ENCODE measurements at places on chromosomes 11 and 22.

GRCh38 chr22:50169181-50169759, 1.3 kb upstream of the PANX2 start:
- DNase-seq: no peak

DNA sequence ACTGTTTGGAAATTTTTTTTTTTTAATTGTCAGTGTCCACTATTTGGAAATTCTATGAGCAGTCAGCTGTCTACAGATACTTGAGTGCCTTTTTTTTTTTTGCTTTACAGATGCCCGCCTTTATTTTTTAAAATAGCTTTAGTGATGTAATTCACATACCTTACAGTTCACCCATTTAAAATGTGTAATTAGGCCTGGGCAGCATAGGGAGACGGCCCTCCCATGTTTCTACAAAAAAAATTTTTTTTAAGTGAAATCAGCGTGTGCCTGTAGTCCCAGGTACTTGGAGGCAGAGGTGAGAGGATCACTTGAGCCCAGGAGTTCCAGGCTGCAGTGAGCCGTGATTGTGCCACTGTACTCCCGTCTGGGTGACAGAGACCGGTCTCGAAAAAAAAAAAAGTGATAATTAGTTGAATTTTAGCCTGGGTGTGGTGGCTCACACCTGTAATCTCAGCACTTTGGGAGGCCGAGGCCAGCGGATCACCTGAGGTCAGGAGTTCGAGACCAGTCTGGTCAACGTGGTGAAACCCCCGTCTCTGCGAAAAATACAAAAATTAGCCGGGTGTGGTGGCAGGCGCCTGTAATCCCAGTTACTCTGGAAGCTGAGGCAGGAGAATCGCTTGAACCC, 1.5 kb downstream of the ZNF143 start:
- no peak for DNase-seq

- DNase-seq: no peak
Observed at GRCh38 chr11:36265793-36266628, 23.2 kb downstream of the COMMD9 start.

GRCh38 chr11:130522284-130522961, 74.0 kb downstream of the ADAMTS15 start:
- DNase-seq: no peak

GRCh38 chr11:116879800-116880625, 42.6 kb upstream of the APOA1 start:
- no peak for DNase-seq

DNA sequence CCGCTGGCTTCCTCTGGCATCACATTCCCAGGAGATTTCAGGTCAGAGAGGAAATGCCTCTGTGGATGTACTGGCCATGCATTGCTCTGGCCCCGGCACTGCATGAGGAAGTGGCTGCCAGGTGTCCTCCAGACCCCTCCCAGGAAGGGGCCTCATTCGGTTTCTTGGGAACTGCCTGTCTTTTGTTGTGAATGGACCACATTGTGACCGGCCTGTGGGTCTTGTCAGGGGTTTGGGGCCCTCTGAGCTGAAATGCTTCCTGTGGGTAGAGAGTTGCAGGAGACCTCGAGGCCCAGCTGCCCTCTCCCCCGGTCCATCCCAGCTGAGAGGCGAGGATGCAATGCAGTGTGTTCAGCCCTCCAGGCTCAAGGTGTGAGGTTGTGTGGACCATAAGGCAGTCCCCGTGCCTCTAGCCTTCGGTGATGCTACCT, 18.8 kb upstream of the ST3GAL4 start:
- no peak for DNase-seq

DNA sequence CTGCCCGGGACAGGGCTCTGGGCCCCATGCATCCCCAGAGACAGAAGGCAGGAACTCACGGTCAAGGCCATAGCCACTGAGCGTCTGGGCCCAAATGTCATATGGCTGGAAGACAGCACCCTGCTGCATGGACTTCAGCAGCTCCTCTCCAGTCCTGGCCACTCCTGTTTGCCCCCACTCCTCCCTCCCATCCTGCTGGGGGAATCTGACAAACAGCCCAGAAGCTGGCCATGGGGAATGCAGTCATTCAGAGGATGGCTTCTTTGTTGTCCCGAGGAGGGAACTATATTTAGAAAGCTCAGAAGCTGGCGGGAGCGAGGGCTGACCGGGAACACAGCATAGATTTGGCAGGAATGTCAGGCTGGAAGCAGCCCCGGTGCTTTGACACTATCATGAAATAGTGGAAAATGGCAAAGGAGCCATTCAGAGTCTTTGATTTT, 35.0 kb downstream of the DKK3 start:
- DNase-seq: peak; percentile 99

- peak; percentile 73 for DNase-seq
Observed at GRCh38 chr11:119615003-119615881, 113.8 kb downstream of the NECTIN1 start.

DNA sequence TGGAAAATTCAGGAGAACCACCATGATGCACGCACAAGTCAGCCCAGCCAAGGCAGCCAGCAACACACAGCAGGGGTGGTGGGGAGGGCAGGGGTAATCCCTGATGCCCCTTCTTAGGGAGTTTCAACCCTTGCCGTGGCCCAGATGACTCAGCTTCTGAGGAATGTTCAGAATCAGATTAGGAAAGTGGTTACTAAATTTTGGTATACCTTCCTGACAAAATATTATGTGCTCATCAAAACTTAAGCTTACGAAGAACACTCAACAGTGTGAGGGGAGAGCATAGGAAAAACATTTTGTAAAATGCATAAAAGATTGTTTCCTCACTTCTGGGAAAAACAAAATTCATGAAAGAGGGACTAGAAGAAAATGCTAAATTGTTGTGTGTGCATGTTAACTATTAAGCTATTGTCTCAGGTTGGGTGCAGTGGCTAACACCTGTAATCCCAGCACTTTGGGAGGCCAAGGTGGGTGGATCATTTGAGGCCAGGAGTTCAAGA, 32.1 kb downstream of the SERPIND1 start:
- DNase-seq: no peak

GRCh38 chr11:123195188-123196059, at the start of gene CLMP:
TSS of gene CLMP (minus strand) at chr11:123195248. CDS start at chr11:123194940, 308 bp downstream.
- DNase-seq: no peak

DNA sequence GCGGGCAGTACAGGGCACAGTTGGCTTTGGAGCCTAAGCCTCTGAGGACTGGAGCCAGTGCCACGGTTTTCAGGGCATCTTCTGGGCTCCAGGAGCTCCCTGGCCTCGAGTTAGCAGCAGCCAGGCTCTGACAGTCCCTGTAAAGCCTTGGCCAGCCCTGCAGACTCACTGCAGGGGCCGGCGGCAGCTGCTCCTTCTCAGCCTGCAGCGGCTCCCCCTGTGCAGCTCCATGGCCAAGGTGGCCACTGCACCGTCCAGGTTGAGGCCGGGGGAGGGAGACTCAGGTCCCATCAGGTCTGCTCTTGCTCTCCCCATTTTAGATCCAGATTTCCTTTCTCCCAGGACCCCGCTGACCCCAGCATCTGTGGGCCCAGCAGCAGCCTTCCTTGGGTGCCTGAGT, 1461.1 kb downstream of the BRD1 start:
- no peak for DNase-seq

- no peak for DNase-seq
Observed at GRCh38 chr11:64998690-64999431, 2.1 kb upstream of the BATF2 start.

DNA sequence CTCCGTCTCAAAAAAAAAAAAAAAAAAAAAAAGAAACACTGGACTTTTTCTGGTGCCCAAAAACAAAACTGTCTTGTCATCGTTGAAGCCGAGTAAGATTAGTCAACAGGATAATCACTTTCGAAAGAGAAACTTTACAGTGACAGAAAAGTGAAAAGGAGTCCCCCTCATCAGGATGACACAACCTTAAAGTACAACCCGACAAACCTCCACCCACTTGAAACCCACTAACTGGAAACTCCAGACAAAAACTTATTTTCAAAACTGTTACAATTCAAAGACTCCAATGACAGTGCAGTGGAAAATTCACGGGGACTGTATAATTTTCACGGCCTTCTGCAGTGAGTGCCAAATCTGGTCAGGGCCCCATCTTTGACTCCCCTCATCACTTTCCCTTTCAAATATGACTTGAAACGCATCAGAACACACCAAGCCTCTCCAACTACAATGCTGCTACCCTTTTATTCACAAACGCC, 1.3 kb downstream of the DENND5A start:
- DNase-seq: no peak

DNA sequence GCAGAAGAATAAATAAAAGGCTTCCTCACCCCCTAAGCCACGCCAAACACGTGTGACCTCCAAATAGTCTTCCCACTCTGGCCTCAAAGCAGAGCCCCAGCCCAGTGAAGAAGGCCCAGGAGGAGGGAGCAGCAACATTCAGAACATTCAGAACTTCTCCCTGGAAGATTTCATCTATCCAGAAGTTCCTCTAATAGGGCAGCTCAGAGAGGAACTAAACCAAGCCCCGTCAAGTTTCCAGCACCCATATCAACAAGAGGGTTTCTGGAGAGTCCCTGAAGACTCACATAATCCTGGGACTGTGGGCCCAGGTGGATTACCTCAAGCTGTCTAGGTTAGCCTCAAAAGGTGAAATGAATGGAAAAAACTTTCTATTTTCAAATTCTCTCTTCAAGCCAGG, 39.4 kb downstream of the PC start:
- no peak for DNase-seq

DNA sequence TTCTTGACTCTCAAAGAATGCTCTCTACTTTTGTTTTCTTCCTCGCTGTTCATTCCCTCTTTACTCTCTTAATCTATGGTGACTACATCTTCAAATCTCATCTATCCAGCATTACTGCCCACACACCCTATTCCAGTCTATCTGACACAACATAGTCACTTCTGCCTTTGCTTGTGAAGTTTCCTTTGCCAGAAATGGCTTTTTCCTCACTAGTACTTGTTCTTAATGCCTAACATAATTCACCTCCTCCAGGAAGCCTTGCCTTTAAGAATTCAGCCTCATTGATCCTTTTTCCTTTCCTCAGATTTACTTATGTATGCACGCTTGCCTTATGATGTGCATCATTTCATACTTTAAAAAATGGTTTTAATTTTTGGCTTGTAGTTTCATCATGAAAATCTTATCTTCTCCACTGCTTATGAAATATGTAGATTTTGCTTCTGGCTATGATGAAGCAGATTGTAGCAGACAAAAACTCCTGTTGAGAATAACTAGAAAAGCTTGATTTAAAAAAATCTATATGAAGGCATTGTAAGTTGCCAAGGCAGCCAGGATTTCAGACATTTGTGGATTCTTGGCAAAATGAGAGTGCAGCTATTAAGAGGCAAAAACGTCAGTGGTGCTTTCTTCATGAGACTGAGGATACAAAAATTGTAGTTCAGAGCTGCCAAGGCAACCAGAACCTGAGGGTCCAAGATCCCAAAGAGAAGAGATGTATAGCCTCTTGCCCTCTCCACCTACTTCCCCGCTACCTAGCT, 31.8 kb downstream of the RNF169 start:
- DNase-seq: no peak

GRCh38 chr22:23063539-23064380, 6.6 kb upstream of the GNAZ start:
- no peak for DNase-seq

DNA sequence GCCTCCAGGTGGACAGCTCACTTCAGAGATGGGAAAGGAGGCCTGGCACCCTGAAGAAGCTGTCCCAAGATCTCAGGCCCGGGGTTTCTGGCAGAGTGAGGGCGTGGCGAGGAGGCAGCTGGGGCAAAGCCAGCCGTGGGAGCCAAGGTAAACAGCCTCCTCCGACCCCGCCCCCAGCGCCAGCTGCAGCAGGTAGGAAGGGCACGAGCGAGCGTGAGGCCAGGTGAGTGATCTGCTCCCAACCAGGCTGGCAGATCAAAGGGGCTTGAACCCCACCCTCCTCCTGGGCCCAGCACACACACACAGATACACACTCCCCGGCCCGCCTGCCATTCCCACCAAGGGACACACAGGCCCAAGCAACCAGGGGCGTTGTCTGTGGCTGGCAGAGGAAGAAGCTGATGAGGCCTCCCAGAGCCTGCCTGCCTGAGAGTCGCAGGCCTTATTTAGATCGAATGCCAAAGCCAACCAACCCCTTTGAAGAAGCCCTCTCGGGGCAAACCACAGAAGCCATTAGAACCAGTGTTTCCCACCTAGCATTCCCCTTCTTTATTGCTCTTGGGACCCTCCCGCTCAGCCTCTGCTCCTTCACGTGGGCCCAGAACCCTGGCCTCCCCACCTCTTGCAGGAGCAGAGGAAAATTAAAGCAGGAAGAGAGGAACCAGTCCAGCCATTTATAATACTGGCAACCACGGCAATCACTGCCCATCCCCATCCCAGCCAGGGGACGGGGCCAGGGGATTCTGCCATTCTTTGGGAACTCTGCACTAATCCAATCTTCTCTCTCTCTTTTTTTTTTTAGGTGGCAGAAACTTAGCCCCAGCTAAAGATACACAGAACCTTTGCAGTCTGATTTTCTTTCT, 5.0 kb downstream of the PDGFB start:
- no peak for DNase-seq

DNA sequence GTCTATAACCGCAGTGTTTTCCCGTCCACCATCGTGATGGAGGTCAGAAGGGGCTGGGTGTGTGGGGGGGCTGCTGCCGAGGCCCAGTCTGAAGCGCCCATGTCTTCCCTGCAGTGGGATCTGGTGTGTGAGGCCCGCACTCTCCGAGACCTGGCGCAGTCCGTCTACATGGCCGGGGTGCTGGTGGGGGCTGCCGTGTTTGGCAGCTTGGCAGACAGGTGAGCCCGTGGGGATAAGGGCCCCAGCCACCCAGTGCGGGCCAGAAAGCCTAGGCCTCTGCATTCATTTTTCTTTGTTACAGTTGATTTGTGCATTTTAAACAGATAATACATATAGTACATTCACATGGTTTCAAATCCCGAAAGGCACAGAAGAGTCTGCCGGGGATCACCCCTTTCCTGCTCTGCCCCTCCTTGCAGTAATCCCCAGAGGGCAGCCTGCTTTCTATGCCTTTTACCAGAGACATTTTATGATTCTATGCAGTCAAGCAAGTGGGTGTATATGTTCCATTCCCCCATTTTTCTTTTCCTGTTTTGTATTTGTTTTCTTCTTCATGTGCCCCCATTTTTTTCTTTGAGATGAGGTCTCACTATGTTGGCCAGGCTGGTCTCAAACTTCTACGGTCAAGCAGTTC, 32.6 kb downstream of the CAPN1 start:
- no peak for DNase-seq

GRCh38 chr11:44899959-44900358, 50.7 kb downstream of the TP53I11 start:
- DNase-seq: no peak

DNA sequence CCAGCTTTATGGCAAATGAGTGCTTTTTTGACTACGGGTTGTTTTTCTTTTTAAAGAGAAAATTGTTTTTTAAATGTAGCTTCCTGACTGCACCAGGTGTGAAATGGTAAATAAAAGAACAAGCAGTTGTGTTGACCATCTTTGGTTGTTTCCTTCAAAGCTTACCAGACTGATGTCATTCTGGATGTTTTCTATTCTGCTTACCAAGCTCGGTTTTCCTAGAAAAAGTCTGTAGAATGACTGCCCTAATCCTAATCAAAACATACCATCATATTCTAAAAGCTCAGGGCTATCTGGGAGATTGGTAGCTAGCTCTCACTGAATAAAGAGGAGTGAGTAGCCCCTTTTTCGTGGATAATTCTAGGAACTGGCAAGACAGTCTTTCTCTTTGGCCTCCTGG, 77.7 kb downstream of the GAB2 start:
- DNase-seq: no peak
